ENCODE measurements at places on chromosomes 5 and 9.

- no peak for DNase-seq
These were observed 3.6 kb upstream of the ZNF131 start for GRCh38 chr5:43117092-43117491.

DNA sequence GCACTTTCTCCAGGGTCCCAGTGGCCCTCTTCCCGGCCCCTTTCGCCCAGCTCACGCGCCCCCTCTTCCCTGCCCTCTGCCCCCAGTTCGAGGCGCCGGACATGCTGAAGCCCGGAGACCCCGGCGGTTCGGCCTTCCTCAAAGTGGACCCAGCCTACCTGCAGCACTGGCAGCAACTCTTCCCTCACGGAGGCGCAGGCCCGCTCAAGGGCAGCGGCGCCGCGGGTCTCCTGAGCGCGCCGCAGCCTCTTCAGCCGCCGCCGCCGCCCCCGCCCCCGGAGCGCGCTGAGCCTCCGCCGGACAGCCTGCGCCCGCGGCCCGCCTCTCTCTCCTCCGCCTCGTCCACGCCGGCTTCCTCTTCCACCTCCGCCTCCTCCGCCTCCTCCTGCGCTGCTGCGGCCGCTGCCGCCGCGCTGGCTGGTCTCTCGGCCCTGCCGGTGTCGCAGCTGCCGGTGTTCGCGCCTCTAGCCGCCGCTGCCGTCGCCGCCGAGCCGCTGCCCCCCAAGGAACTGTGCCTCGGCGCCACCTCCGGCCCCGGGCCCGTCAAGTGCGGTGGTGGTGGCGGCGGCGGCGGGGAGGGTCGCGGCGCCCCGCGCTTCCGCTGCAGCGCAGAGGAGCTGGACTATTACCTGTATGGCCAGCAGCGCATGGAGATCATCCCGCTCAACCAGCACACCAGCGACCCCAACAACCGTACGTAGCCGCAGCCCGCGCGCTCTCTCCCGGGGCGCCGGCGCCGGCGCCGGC lies 1.0 kb downstream of the PRDM6 start:
- DNase-seq = no peak

DNA sequence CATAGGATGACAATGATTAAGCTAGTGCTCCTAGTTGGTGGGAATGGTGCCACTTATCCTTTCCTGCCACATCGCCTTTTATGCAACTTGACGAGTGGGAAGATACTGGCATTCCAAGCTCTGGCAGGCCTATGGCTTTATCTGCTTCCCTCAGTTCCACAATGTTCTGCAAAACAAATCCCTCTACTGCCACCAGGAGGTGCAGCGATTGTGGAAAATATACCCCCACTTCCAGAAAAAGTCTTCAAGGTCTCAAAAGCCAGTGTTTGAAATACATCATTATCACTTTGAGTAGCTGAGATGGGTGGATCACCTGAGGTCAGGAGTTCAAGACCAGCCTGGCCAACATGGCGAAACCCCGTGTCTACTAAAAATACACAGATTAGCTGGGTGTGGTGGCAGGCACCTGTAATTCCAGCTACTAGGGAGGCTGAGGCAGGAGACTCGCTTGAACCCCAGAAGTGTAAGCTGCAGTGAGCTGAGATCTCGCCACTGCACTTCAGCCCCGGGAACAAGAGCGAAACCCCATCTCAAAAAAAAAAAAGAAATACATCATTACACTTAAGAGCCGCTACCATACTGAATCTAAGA lies 3.4 kb downstream of the CLINT1 start:
- DNase-seq = peak; percentile 18

- no peak for DNase-seq
These were observed 279.1 kb downstream of the HSPA4 start for GRCh38 chr5:133330956-133331355.

DNA sequence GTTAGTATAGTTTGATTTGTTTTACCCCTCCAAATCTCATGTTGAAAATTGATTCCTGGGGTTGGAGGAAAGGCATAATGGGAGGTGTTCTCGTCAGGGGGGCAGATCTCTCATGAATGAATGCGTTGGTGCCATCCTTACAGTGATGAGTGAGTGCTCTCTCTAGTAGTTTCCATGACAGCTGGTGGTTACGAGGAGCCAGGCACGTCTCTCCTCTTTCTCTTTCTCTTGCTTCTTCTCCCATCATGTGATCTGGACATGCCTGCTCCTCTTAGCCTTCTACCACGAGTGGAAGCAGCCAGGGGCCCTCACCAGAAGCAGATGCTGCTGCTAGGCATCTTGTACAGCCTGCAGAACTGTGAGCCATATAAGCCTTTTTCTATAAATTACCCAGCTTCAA lies 454.1 kb downstream of the EFNA5 start:
- no peak for DNase-seq

DNA sequence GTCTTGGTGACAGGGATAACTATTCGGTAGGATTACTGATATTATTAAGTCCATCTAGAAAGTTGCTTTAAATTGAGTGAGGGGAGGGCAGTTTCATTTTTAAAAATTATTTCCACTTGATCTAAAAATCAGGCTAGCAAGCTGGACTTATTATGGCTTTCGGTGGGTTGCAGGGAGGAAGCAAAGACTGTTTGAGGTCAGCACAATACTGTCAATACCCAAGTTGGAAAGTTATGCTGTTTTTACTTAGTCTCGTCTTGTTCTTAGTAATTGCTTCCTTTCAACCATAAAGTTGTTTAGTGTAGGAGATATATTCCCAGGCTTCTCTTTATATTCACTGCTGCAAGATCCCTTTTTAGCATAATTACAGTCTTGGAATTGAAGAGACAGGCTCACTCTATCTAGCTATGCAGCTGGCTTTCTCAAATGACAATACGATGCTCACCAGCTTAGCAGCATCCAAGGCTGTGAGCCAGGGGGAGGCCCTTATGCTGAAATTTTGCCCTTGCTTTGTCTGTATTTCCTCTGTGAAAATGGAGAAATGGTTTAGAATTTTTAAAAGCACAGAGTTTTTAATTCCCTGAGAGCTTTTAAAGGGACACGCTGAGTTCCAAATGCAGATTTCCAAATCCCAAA lies 68.2 kb upstream of the APC start:
- DNase-seq = no peak

DNA sequence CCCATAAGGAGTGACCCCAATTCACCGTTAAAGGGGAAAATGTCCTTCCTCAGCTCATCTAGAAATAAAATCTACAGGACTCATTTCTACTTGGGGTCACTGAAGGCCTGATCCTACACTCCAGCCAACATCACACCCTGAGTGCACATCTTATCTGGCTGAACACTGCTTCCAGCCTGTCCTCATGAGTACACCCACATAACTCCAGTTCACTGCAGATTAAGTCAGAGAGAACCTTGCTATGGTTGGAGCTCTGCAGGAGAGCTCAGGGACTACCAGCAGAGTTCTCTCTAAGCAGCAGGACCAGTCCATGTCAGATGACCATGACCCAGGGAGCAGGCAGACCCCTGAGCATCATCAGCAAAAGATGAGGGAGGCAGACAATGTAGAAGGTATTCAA lies 126.9 kb upstream of the MAP3K1 start:
- no peak for DNase-seq

DNA sequence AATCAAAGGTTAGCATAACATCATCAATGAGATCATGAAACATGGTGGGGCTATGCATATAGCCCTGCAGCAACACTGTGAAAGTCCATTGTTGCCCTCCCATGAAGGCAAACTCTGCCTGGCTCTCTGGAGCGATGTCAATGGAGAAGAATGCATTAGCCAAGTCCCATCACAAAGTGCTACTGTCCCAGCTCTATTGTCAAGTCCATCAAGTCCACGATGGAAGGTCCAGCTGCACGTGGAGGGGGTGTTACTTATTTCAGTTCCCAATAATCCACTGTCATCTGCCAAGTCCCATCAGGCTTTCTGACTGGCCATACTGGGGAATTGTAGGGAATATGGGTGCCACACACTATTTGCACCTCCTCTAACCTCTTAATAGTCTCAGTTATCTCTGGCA lies 10.8 kb downstream of the DMAC1 start:
- no peak for DNase-seq

GRCh38 chr9:101514071-101514470 lies 19.6 kb upstream of the RNF20 start:
- no peak for DNase-seq

- DNase-seq = no peak
These were observed 34.8 kb upstream of the PRDM12 start for GRCh38 chr9:130629443-130630070.

- DNase-seq = no peak
These were observed 792.9 kb downstream of the EFNA5 start for GRCh38 chr5:106877881-106878280.

DNA sequence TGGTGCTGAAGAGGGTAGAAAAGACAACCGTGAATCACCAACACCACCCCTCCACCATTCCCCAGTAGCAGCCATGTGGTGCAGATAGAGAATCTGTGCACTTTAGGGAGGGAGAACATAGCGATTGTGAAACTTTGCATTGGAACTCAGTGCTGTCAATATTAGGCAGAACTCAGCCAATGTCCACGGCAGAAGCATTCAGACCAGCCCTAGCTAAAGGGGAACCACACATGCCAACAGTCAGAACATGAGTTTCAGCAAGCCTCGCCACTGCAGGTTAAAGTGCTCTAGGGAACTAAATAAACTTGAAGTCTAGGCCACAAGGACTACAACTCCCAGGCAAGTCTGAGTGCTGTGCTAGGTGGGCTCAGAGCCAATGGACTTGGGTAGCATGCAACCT lies 38.5 kb upstream of the DEPDC1B start:
- no peak for DNase-seq

DNA sequence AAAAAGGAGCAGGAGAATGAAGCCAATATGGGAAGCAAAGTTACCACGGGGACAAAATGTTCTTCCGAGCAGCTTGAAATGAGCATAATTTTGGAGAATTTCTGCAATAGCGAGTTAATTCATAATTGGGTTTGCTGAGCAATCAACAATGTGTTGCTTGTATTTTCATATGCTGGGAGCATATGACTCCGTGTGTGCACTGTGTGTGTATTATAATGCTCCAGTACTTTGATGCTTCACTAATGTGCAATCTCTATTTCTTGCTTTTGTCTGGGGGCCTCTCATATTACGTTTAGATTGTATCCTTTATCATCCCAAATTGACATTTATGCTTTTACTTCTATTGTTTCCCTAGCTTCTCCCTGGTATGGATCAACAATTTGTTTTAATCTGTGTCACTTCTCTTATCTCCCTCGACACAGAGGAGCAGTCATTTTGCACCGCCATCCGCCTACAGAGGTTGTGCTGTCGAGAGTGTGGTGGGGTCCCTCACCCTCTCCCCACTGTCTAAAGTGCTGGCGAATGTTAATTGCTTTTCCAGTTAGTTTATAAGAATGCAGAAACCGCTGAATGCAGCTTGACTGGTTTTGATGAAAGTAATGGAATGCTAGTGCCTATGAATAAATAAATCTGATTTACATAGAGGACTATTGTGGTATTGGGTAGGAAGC lies 372.5 kb upstream of the WWC1 start:
- no peak for DNase-seq

DNA sequence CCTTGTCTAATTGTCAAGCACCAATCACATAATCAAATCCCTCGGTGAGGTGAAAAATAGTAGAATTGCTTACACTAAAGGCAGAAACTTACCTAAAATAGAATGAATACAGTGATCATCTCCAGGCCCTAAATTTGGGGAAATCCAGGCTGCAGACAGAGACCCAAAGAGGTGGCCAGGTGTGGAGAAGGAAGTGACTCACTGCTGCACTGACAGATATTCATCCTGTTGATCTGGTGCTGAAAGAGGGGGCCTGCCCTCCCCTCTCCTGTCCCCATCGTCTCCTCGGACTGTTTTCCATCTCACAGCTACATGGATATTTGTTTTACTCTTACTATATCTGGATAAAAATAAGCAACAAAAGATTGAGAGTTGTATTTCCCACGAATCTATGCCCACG lies 15.9 kb downstream of the OR2Y1 start:
- DNase-seq = no peak

GRCh38 chr5:131324303-131324702 lies 60.5 kb downstream of the CDC42SE2 start:
- no peak for DNase-seq

GRCh38 chr9:34887841-34888240 lies 70.2 kb upstream of the PHF24 start:
- DNase-seq = no peak

DNA sequence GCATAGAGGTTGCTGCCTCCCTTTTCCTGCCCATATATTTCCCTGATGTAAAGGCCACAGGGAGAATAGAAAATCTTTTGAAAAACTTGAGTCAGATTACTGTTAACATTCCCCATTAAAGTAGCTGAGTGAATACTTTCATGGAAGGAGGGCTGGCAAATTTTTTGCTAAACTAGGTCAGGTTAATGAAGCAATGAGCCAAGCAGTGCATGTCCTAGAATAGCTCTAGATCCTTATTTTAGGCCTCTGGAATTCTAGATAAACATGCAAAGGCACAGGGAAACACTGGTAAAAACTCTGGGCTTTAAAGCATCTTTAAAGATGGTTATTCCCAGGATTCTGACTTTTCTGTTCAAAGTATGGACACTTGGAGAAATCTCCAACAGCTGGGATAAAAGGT lies 27.9 kb downstream of the TTC1 start:
- DNase-seq = no peak

GRCh38 chr5:51495672-51496071 lies 112.4 kb downstream of the ISL1 start:
- no peak for DNase-seq

DNA sequence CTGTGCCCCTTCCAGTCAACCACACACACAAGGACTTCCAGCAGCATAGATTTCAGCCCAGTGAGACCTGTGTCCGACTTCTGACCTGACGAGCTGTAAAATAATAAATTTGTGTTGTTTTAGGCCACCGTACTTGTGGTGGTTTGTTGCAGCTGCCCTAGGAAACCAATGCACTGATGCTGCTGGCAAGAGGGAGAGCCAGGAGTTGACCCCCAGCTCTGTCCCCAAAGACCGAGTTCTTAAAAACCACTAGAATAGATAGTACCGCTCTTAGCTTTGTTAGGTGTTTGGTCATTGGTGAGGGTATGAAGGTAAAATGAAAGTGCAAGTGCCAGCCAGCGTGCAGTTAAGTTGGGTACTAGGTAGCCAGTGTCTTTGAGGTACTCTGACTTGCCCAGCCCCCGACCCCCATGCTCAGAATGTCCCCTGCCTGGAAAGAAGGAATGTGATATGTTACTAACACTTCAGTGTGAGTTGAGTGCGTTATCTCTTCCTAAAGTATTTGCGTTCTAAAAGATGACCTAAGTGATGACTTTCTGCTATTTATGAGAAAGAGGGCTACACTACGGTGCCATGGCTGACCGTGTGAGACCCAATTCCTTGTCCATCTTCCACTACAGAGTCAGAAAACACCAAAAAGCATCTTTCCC lies 185.6 kb downstream of the AOPEP start:
- DNase-seq = no peak

DNA sequence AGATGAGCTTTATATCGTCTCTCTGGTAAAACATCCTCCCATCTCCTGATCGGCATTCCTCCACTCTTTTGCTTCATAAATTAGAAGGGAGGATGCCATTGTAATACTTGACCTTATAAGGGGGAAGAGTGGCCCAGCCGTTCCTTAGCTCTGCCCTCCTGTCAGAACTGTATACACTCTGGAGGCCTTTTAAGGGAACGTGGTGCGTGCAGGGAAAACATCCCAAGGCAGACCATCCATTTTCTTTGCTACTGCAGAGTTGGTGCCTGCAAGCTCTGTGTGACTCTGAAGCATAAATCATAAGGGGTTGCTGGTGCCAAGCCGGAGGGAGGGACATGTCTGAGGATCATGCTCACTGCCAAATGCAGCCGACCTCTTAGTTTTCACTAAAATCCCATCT lies 90.4 kb downstream of the PGM5 start:
- no peak for DNase-seq

GRCh38 chr9:76655971-76656370 lies 108.3 kb upstream of the PCA3 start:
- no peak for DNase-seq

- no peak for DNase-seq
These were observed 181.1 kb downstream of the PTTG1 start for GRCh38 chr5:160602744-160603143.

GRCh38 chr5:56710826-56711590 lies 104.3 kb upstream of the MAP3K1 start:
- DNase-seq = peak; percentile 65
